Common myeloid progenitor, CD34-positive (primary cell): ENCODE measurements at places on chromosomes 4 and X.

DNA sequence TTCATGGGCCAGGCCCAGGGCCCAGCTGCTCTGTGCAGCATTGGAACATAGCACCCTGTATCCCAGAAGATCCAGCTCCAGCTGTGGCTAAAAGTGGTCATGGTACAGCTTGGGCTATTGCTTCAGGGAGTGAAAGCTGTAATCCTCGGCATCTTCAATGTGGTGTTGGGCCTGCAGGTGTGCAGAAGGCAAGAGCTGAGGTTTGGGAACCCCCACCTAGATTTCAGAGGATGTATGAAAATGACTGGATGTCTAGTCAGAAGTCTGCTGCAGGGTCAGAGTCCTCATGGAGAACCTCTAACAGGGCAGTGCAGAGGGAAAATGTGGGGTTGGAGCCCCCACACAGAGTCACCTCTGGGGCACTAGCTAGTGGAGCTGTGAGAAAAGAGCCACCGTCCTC, 341.7 kb downstream of the PPP3CA start:
- DNase-seq = no peak

- DNase-seq = no peak
Observed at GRCh38 chr4:2697995-2698414, 58.1 kb downstream of the TNIP2 start.

GRCh38 chr4:40629401-40630334, at the start of gene RBM47:
Gene RBM47 (minus strand): TSS chr4:40629864. CDS start chr4:40438893, 190,971 bp downstream.
- DNase-seq = peak; percentile 51

DNA sequence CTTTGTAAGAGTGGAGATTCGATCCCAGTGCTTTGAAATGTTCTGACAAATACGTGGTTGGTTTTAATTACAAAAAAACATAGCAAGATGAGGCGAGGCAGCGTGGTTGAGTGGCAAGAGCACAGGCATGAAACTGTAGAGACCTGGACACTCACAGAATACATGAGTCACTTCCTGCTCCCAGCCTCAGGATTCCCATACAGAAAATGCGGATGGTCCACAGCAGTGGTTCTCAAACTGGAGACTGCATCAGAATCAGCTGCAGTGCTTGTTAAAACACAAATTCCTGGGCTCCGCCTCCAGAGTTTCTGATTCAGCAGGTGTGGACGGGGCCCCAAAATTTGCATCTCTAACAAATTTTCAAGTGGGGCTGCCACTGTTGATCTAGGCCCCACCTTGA, 10.1 kb downstream of the OTOP1 start:
- DNase-seq = no peak

- peak; percentile 91 for DNase-seq
Observed at GRCh38 chr4:184293552-184293951, 75.9 kb upstream of the ENPP6 start.

- no peak for DNase-seq
Observed at GRCh38 chr4:80900908-80901307, 129.6 kb upstream of the BMP3 start.

DNA sequence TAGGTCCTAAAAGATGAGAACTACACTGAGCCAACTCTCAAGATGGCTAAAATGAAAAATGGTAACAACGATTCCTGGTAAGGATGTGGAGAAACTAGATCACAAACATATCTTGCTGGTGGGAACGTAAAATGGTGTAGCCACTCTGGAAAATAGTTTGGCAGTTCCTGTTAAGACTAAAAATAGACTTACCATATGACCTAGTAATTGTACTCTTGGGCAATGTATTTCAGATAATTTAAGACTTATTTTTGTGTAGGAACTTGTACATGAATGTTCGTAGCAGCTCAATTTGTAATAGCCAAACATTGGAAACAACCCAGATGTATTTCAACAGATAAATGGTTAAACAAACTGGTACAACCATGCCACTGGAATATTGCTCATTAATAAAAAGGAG, 106.2 kb downstream of the HDAC8 start:
- DNase-seq = no peak

- peak; percentile 74 for DNase-seq
Observed at GRCh38 chrX:78923198-78924015, 21.8 kb upstream of the P2RY10 start.

DNA sequence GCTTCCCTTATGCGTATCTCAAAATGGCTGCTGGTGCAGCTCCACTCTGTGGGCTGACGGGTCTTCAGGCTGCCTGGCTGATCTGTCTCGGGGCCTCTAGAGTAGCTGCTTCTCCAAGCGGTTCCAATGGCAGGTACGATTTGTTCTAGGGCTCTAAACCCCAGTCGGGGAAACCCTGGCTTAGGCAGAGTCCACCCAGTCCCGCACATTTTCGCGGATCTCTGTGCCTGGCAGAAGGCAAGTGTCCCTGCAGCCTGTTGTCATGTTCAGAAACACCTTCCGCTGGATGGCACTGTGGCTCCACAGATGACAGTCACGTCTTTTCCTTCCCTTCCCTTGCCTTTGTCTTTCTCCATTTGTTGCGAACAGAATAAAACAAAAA, 54.4 kb downstream of the NBDY start:
- no peak for DNase-seq
